Transverse colon (tissue), 4 donors: ENCODE measurements at places on chromosomes 2 and 18.

GRCh38 chr18:27461957-27462356 lies 276.8 kb upstream of the CHST9 start:
- no peak for DNase-seq

- no peak for DNase-seq
These were observed 124.2 kb downstream of the AGAP1 start for GRCh38 chr2:235618039-235618438.

DNA sequence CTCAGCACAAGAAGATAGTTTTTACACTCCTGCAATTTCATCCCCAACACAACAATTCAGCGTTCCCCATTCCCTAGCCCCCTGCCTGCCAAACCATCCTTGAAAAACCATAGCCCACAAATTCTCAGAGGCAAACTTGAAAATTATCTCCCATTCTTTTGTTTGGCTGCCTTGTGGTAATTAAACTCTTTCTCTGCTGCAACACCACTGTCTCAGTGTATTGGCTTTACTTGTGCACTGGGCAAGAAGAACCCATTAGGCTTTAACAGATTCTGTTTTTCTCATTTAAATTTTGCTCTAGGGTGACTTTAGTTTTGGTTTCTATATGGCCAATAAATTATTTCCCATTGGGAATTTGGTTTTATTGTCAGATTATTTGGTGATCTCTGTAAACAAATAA lies 23.2 kb upstream of the FTCDNL1 start:
- no peak for DNase-seq

GRCh38 chr18:76174451-76174850 lies 320.6 kb downstream of the ZNF516 start:
- no peak for DNase-seq

DNA sequence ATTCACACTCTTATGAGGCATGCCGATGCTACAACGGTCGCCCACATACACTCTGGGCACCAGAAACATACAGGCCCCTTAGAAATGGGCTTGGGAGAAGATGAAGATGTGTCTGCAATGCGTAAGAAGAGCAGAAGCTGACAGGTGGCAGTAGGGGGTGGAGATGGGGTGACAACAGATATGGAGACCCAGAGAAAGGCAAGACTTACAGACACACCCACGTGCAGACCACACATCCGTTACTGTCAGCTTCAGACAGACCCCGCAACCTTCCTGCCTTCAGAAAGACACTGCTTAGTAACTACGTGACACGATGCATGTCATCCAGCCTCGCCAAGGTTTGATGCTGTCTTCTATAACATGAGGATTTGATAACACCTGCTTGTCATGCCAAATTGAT lies 89.5 kb downstream of the ZFP36L2 start:
- DNase-seq, result no peak

GRCh38 chr2:10132596-10132995 lies 10.1 kb downstream of the RRM2 start:
- DNase-seq, result no peak

- no peak for DNase-seq
These were observed 1.8 kb downstream of the DPP4 start for GRCh38 chr2:162072181-162072702.

- DNase-seq, result no peak
These were observed 35.1 kb downstream of the CCBE1 start for GRCh38 chr18:59661891-59662701.

- no peak for DNase-seq
These were observed 250.2 kb downstream of the OTX1 start for GRCh38 chr2:63300835-63301234.

DNA sequence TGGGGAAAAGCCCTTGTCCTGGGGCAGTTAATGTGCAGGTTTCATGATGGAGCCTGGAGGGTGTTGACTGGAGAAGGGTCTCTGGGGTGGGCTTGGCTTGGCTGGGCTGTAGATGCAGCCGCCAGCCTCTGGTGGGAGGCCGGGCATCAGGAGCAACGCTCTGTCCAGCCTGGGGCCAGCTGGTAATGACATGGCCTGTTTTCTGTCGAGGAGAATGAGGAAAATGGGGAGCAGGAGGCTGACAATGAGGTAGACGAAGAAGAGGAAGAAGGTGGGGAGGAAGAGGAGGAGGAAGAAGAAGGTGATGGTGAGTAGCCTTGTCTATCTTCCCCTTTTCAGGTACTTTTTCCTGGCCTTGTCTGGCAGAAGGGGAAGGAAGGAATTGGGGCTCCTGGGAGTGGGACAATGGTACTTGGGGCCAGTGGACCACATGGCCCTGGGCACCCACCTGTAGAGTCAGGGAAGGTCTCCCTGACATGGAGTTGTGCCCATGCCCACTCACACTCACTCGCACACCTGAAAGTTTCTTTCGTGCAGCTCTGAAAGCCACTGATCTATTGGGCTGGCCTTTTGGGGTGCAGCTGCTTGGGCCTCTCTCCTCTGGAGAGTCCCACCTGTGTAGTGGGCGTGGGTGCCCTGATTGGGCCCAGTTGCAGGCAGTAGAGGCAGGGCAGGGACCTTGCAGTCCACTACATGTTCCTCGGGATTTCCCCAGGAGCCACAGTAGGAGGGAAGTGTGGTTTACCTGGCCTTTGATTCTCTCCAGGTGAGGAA lies 3.5 kb downstream of the PTMA start:
- peak; percentile 28 for DNase-seq

DNA sequence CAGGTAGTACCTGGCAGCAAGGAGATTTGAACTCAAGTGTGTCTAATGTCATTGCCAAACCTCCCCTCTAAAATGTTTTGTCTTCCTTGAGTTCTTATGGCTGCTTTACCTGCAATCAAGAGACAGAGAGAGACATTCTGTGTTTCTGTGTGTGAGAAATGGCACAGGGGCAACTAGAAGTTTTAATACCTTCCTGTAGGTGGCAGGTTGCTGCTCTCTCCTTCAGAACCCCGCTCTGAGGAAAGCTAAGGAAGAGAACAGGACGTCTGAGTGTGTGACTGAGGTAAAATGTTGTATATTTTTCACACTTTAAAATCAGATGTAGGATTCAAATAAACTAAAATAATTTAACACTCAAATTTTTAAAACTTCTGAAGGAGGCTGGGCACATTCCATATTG lies 19.2 kb downstream of the DTNA start:
- peak; percentile 27 for DNase-seq

- no peak for DNase-seq
These were observed 48.0 kb downstream of the ARHGAP15 start for GRCh38 chr2:143177096-143177786.

- no peak for DNase-seq
These were observed 171.0 kb downstream of the SLC4A3 start for GRCh38 chr2:219798430-219798829.

DNA sequence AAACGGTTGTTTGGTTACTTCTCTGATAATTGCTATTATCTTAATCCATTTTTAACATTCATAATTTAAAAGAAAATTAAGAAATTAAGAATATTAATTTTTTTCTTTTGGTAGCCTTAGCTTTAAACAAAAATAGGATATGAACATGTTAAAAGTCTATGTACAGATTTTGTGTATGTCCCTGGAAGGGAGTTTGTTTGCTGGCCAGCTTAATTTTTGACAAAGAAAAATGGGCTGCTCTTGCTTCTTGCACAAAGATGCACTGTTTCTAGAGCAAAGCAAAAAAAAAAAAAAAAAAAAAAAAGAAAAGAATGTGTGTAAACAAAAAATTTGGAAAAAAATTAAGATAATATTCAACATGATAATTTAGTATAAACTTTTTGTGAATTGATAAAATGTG lies 1.3 kb downstream of the RFTN2 start:
- DNase-seq, result no peak

DNA sequence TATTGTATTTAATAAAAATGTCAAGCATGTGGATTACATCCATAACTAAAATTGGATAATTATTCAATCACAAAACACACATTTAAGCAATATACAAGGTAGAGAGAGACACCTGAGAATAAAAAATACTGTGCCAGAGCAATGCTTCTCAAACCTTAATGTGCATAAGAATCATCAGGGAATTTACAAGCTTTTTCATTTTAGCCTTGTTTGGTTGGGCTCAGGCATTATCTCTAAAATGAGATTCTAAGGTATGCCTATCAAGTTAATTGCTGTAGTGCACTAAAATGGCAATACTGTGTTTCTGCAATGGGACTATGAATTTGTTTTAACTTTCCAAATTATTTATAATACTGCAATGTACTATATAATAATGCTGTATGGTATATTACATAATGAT lies 983 bp downstream of the MOB1A start:
- DNase-seq, result no peak

DNA sequence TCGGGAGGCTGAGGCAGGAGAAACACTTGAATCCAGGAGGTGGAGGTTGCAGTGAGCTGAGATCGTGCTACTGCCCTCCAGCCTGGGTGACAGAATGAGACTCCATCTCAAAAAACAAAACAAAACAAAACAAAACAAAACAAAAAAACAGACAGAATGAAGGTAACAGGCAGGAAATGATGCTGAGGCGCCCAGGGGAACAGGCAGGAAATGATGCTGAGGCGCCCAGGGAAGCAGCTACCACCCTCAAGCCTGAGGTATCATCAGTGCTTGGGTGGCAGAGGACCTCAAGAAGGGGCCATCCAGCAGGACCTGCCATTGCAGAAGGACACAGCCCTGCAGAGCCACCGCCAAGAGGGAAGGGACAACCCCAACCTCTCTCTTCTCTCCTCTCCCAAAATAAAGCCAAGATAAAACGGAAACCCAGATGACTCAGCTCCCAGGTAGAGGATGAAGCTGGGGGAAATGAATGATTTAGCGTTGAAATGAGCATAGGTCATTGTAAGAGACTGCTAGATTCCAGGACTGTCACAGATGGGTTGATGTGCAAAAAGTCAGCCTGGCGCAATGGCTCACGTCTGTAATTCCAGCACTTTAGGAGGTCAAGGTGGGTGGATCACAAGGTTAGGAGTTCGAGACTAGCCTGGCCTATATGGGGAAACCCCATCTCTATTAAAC lies 19.3 kb downstream of the SOWAHC start:
- DNase-seq, result no peak

DNA sequence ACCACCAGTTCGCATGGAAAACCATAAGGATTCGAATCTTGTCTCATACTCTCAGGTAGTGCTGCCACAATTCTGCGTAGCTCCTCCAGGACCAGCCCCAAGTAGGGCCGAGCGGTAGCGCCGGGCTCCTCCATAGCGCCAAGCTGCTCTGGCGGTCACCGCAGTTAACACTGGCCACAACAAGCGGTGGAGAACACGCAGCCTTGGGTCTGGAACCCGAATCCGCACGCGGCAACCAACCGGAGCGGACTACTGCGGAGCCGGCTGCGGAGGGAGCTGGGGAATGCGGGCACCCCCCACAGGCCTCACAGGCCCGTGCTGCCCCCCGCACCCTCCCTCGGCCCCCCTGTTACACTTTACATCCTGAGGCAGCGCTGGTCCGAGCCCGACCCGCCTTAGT lies 531.5 kb downstream of the STK39 start:
- no peak for DNase-seq

- DNase-seq, result no peak
These were observed 83.3 kb downstream of the ICOS start for GRCh38 chr2:204019572-204020501.

- DNase-seq, result no peak
These were observed 412.6 kb upstream of the SMIM21 start for GRCh38 chr18:75840131-75840530.

DNA sequence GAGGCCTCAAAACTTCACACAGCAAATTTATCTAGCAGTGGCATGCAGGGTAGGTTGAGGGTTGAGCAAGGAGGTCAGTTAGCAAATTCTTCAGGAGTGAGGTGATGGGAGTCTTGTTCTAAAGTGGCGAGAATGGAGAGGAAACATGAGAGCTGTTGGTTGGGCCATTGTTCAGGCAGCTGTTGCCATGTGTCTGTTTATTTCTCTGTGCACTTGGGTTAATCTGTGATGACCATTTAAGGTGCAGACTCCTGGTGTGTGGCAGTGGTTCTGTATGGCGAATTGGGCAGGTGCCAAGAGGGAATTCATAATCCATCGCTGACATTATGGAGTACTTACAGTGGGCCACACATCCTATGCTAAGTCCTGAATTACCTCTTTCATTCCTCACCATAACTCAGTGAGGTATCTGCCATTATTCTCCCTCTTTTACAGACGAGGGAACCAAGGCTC lies 30.4 kb downstream of the TMEM178A start:
- DNase-seq, result no peak

GRCh38 chr2:79580175-79580574 lies 67.3 kb downstream of the CTNNA2 start:
- no peak for DNase-seq

DNA sequence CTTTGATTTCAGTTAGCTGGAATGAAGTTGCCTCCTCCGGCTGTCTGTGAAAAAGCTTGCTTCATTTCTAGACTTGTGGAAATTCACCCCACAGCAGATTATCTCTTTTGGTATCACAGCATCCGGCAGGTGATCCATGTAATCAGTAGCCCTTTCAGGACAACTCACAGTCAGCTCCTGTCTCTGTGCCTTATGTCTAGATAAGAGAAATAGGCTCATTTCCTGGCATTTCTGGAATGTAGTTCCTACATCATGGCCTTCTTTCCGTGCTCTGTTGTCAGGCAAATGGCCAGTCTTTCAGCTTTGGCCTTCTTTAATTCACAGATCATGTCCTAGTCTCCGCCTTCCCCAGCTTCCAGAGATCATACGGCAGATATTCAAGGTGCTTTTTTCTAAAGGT lies 455.4 kb downstream of the NUP35 start:
- no peak for DNase-seq

GRCh38 chr2:229831805-229832509 lies 89.9 kb downstream of the TRIP12 start:
- DNase-seq, result no peak

- no peak for DNase-seq
These were observed 103.5 kb upstream of the YWHAQ start for GRCh38 chr2:9734308-9734707.

DNA sequence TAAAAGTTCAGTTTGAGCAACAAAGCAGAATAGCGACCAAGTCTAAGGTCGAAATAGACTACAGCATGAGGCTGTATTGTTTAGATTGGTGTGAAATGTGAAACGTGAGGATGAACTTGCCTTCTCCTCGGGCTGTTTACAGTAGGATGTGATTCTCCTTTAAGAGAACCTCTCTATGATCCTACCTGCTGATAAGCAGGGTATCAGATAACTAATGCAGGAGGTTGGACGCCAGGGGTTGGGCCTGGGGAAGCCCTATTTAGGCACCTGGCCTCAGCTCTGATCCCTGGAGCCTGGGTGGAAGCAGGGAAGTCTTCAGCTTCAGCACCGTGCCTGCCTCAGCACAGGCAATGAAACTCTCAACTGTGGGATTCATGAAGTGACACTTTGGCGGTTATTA lies 11.4 kb downstream of the CRYGD start:
- no peak for DNase-seq

- DNase-seq, result no peak
These were observed 140.7 kb upstream of the PXDN start for GRCh38 chr2:1884933-1885580.

- no peak for DNase-seq
These were observed 26.6 kb downstream of the CD28 start for GRCh38 chr2:203732953-203733510.

DNA sequence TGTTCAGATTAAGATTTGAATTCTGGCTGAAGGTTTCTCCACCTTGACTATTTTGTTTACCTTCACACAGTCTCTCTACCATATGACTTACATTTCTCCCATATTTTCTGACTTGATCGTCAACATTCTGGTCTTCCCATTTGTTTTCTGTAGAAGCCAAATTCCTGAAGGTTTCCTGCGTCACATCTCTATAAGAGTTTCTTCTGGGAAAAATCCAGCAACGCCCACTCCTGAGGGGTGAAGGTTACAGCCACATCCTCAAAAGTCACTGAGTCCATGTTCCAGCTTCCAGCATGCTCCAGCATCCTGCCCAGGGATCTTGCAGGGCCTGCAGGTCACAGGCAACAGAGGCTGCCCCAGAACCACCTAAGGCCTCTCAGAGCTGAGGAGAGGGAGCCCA lies 47.5 kb downstream of the NBEAL1 start:
- DNase-seq, result no peak
